ENCODE measurements at places on chromosomes 3 and 15. TPM values are rescaled to one million over a fixed set of nuclear protein-coding genes. Genes with fewer than 3 reads are reported as not detected.

DNA sequence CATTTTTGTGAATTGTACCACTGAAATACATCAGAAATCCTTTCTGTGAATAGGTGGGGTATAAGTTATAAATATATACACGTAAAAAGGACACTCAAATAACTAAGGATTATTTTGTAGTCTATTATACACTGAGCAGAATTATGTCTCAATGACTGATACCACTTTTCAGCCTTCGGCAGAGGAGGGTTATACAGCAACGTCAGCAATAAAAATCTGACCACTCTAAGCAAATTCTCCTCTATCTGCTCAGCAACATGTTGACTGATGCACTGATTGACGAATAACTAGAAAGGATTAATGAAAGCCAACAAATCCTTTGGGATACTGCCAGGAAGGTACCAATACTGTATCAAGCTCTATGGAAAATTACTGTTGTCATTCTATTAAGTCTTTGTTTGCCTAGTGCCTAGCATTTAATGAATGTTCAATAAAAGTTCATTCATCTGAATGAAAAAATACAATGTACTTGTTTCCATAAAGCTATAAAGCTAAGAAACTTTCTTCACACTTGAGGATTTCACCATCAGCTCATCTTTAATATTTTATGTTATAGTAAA is 5.2 kb downstream of the ARPP19 start:
- no peak for DNase-seq

DNA sequence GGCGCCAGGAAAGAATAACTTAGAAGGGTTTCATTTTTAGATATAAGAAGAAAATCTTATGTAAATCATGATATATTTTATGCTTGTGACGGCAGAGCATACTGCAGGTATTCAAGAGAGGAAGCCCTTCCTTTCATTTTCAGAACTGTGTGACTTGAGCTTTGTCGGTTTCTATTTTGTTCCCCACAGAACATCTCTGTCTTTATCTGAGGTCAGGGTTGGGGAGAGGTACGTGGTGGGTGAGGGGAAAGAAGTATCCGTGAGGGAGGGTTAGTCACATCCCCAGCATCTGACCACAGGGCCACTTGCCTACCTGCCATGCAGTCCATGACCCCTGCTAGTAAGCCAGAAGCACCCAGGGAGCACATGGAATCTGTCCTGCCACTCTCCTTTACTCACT is 126.5 kb downstream of the DGKG start:
- DNase-seq: no peak

MELTF gene
- total RNA-seq: 10.8 TPM

TUSC2 gene
- total RNA-seq: 24.5 TPM

GRCh38 chr3:60708191-60708975 is 542.9 kb downstream of the FHIT start:
- no peak for DNase-seq

GRCh38 chr3:197491923-197492664 is 63.7 kb downstream of the BDH1 start:
- DNase-seq: no peak

CD96 gene
- 0.57 TPM for total RNA-seq

GRCh38 chr3:130935761-130936492 is 42.0 kb downstream of the ATP2C1 start:
- no peak for DNase-seq
